ENCODE measurements at places on chromosomes 1 and 21.

DNA sequence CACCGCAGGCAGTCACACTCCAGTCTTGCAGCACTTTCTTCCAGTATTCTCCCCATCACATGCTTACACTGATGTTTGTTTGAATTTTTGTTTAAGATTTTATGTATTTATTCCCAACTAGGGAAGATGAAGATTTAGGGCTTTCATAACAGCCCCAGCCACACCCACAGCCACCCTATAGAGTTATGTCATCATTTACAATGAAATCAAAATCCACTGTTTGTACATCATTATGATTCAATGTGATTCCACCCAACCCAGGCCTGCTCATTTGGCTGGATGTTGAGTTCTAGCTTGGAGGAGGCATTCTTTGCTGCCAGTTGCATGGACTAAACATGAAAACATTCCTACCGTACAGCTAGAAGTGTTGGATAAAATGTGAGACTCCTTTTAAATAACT is 35.8 kb downstream of the RIPK4 start:
- DNase-seq, result no peak

DNA sequence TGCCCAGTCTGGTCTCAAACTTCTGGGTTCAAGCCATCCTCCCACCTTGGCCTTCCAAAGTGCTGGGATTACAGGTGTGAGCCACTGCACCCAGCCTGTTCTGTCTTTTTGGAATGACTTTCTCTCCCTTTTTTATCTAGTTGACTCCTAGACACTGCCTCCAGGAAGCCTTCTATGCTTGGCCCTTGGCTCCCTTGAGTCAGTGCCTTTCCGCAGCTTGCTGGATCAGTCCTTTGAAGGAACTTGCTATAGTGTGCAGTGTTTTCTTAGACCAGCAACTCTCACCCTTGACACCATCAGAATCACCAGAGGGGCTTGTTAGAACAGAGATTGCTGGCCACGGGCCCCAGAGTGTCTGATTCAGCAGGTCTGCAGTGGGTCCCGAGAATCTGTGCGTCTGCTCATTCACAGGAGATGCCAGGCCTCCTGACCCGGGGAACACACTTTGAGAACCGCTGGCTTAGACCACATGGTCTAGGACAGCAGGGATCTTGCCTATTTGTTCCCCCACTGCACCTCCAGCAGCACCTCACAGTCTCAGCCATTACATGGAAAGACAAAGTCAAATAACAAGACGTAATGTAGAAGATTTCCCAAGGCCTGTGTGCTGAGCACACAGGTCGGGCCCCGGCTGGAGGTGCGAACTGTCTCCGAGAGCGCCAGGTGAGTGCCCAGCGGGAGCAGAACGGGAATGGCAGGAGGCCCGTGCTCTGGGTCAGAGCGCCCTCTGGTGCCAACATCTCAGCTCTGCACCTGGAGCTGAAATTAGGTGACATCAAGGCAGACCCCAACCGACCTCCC is 27.4 kb upstream of the CTPS1 start:
- DNase-seq, result peak; percentile 61

DNA sequence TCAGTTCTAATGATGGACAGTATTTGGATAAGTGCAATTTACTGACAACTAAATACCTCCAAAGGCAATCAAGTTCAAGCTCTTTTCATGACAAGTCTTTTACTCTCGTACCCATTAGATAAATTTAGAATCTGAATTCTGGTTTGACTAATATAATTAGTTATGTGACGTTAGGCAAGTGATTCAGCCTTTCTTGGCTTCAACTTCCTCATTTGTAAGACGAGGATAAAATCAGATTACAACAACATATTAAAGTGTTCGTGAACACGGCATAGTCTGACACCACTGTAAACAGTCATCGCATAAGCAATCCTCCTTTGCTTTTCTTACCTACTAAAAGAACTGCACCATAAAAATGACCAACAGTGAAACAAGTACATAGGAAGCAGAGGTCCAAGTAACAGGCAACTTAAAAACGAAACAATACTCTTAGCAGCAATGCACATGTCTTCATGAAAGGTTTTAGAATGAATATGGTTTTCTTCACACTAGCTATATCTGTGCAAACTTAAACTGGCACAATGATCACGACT is 25.7 kb downstream of the COA6 start:
- no peak for DNase-seq

- peak; percentile 17 for DNase-seq
Observed at GRCh38 chr1:189859385-189859977, 618.2 kb downstream of the BRINP3 start.

DNA sequence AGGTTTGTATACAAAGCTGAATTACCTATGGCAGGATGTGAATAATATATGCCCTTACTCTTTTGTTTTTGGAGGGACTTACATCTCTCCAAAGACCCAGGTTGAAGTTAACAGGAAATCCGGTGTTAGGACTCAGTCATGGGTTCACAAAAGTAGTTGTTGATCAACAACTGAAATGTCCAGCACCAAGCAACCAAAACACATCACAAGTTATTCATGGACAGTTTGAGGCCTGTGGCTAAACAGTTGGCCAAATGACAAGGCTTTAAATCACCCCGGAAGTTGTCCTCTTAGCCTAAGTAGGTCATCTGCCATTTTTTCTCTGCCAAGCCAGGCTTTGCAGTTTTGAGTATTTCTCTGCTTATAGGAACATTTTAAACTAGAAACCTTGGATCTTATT is 89.9 kb downstream of the CD247 start:
- no peak for DNase-seq

DNA sequence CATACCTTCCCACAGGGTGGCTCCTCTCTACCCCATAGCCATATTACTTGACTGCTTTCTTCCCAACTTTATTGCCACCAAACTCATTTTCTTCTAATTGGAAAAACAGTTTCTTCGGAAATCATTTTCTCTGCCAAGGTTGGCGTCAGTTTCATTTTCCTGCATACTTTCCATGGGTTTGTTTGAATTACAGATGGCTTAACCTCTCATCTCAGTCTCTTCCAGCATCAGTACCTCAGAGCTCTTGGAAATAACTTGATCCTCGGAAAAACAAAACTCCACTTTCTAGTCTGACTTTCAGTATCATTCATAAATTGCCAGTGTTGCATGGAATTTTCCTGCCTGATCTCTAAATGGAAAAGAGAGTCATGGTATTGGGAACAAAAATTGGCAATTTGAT is 20.3 kb upstream of the PRDM2 start:
- DNase-seq, result no peak

- no peak for DNase-seq
Observed at GRCh38 chr1:172605641-172606040, 53.3 kb upstream of the FASLG start.

DNA sequence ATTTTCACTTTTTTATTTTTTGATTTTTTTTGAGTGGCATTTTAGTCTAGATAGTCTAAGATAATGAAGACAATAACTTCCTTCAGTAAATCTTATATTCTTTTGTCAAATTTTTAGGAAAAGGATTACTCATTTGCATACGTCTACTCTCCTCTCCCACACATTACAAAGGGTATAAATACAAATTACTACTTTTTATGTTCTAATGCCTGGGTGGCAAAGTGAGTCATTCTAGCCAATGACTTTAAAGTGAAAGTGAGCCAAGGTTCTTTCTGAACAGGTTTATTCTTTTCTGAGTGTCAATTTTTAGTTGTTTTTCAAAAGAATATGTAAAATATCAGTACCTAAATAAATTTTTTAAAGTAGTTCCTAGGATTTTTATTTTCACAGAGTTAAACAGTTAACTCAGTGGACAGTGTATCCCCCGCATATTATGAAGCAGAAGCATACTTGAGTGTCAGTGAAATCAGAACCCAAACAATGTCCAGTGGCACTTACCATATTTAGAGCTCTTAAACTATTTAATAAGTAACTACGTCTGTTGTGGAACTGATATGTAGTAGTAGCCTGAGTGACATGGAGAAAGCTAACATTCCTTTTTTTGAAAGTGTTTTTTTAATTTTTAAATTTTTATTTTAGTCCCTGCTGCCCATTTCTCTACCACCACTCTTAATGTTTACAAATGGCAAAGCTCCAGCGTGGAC is 141.7 kb downstream of the PHTF1 start:
- no peak for DNase-seq

GRCh38 chr1:22850681-22851080 is 122.0 kb downstream of the LACTBL1 start:
- no peak for DNase-seq

DNA sequence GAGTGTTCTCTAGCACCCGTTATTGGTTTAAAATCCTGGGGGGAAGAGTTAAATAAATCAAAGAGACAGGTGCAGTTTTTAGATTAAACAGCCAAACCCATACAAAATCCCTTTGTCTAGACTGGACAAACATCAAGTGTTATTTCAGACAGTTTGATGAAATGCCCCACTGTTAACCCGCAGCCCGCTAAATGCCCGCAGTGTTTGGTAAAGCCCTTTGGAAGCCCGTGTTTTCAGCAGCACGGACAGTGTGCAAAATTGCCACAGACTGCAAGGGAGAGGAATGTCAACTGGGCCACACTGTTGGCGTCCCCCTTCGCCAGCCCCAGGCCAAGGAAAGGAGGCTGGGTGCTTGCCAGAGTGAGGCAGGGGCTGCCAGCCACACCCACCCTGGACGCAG is 26.6 kb downstream of the AJAP1 start:
- DNase-seq, result no peak

DNA sequence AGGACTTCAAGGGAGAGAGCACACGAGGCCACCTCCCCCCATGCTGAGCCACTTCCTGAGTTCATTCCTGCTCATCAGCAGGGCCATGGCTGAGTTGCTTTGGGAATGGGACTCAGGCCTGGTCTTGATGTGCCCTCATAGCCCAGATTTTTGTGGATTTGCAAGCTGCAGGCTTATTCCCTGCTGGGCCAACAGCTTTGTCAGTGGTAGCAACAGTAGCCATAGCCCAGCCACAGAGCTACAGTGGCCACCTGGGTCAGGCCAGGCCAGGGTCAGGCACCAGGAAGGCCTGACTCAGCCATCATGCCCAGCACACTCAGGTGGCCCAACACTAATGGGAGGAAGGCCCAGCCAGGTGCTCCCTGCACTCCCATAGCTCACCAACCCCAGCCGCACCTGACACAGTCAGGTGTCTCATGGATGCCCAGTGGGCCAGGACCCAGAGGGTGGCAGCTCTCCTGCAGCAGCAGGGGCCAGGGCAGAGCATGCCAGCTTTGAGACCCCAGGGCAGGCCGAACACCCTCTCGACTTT is 33.5 kb downstream of the EPHA2 start:
- no peak for DNase-seq

DNA sequence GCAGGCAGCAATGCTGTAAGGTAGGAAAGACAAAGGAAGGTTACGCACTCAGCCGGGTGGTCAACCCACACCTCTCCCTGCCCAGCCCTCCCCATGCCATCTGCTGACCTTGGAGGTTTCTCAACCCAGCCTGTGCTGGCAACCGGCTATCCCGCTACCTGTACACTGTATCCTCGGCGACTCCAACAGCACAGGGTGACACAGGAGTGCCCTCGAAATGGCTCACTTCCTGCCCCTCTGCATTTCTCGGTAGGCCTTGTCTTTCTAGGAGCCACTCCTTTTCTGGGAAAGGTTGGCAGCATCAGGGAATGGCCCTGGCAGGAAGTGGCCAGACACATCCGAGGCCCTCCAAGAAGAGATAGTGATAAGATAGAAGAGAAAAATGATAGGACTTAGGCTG is 124.0 kb downstream of the PROX1 start:
- no peak for DNase-seq

- DNase-seq, result no peak
Observed at GRCh38 chr21:28913071-28913470, 79.6 kb downstream of the LTN1 start.

DNA sequence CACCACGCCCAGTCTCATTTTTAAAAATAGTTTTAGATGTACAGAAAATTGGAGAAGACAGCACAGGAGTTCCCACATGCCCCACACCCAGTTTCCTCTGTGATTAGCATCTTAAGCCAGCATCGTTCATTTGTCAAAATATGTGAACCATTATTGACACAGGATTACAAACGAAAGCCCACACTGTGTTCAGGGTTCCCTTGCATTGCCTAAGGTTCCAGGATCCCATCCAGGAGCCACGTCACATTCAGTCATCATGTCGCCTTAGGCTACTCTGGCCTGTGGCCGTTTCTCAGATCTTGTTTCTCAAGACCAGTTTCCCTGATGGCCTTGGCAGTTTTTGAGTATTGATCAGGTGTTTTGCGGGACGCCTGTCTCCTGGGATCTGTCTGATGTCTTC is 34.7 kb upstream of the TNFRSF1B start:
- no peak for DNase-seq

- peak; percentile 40 for DNase-seq
Observed at GRCh38 chr1:110780600-110781484, 92.1 kb upstream of the CD53 start.

DNA sequence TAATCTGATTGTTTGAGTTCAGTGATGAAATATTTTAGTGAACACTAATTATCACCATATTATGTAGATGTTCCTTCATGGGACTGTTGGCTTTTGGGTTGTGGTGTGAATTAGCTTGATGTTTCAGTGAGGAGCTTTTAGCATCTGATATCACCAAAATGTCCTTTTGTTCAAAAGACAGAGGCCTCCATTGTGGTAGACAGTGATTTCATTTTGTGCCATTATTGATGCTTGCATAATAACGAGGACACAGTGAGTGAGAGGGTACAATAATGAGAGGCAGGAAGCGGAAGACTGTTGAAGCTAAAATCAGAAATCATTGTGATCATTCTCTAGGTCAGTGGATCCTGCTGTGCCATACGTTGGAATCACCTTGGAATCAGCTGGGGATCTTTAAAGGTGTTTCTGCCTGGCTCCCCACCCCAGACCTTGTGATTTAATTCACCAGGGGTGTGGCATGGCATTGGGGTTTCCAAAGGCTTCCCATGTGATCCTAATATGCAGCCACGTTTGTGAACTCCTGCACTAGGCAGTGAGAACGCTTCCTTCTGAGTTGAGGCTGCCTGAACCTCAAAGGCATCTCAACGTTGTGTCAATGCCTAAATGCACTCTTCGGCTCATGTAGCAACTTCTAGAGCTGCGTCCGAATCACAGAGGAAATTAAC is 82.1 kb upstream of the KIF1B start:
- DNase-seq, result no peak

GRCh38 chr1:32521165-32521564 is 18.1 kb upstream of the ZBTB8A start:
- DNase-seq, result no peak

DNA sequence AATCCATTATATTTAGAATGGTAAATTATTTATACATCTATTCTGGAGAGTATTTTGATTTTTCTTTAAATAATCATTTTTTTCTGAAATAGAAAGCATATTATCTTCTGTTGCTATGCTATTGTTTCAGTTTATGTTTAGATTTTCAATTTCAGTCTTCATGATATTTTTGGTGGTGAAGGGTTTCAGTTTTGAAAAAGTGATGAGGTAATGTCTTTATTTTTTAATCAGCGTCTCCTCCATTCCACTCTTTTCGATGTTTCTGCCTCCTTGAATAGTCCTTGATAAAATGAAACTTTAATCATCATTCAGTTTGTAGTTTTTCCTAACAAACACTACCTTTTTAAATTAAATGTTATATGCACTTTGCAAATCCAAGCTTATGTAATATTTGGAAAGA is 428.6 kb downstream of the PTPRC start:
- DNase-seq, result no peak

DNA sequence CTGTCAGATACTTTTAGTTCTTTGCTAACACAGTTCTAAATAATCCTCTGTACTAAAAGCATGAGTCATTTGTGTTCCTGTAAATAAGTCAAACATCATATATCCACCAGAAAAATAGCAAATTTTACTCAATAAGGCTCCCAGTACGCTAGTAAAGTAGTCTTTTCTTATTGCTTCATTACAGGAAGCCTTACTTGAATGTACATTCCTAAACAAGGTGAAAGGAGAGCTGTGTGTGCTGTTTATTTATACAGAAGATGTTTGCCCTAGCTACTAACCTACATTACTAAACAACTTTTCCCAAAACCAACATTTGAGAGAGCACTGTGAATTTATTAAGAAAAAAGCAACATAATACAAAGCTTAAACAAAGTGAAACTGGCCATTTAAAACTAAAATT is 52.0 kb downstream of the ZNHIT6 start:
- DNase-seq, result no peak
